NCI-H1417 treated with DMSO at 0.1 percent for 48 hours (cell line): ENCODE measurements at places on chromosomes 4 and X.

DNA sequence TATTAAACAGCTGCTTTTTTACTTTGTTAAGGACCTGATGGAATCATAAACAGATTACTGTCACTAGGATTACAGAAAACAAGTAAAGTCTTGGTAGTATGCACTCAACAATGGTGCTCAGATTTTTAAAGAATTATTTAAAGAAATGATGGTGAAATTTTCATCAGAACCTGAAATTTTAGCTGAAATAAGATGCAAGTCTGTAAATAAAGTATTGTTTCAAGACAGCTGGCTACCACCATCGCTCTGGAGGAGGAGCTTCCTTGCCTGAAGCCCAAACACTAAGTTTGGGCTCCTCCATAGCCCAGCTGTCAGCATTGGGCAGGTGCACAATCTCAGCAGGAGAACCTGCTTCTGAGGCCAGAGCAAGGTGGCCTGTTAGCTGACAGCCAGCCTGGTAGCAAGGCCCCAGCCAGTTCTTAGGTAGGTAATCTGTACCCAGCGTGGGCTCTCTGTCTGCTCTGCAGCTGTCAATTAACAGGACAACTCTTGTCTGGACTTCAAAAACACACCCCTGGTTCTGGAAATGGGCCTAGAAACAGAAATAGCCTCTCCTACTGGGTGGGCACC, 4.6 kb downstream of the GAB1 start:
- no peak for DNase-seq

DNA sequence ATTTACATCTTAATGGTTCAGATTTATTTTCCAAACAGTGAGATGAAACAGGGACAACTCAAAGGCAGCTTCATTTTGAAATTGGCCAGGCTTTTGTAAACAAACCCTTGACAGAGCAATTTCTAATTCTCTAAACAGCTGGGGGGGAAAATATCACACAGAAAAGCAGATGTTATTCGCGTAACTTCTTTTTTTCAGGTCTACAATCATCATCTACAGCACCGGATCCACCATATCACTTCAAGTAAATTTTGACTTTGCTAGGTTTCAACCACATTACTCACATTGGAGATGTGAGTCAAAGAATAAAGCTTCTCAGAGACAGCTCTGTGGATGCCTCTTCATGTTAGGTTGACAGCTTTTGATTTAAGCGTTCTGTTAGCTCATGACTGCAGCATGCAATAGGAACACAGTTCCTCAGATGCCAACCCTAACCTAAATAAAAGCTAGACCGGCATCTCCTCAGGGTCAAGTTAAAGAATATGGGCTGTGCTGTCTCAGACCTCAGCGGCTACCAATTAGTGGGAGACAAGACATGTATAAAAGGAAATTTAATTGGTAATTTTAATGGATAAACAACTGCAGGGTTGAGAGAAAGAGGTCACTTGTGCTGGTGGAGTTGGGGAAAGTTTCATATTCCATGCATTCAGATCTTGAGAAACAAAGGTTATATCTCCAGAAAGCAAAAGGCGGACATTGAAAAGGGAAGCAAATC, 26.8 kb downstream of the AMELX start:
- DNase-seq: no peak

- DNase-seq: no peak
Observed at GRCh38 chr4:156100651-156101050, 147.0 kb upstream of the CTSO start.

GRCh38 chrX:12961196-12961718, 13.7 kb upstream of the TMSB4X start:
- no peak for DNase-seq

GRCh38 chr4:96952610-96953009, 1112.7 kb downstream of the PDHA2 start:
- DNase-seq: no peak

DNA sequence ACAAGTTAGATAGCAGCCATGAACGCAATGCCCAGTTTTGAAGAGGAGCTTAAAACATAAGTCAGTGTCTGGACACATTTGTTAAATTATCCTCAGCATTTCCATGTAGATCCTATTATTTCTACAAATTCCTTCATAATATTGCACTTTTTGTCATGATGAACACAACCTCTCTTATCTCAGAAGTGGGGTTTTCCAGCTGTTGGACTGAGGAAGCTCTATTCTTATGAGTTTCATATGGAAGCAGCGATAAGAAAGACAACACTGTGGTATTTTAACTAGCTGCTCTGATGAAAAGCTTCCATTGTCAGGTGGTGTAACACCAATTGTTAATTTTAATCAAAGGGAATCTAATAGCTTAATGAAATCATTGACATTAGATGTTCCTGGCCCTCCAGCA, 308.7 kb downstream of the GBA3 start:
- no peak for DNase-seq

GRCh38 chr4:151468715-151469696, 60.0 kb downstream of the FHIP1A start:
- no peak for DNase-seq

DNA sequence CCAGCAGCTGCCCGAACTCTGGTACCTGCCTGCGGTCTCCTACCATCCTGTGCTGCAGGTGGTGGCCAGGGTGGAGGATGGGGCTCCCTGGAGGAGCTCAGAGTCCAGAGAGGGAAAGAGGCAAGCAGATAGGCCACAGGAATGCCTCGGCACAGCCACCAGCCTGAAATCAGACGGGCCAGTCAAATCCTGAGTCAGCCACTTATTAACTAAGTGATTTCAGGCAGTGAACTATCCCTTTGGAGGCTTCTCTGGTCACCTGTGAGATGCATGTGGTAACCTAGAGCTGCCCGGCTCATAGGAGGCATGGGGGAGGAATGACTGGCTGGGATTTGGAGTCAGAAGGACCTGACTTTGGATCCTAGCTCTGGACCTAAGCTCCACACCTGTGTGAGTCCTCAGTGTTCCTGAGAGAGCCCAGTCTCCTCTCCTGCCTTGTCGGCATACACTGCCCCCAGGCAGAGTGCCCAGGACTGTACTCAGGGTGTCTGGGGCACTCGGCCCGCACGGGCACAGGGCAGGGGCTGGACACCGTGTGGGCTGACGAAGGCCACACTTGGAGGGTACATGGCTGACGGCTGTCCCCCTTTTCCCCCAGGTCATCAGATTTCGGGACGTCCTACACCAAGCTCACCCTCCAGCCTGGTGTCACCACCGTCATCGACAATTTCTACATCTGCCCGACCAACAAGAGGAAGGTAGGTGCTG, 96.4 kb upstream of the PSAPL1 start:
- DNase-seq: no peak

DNA sequence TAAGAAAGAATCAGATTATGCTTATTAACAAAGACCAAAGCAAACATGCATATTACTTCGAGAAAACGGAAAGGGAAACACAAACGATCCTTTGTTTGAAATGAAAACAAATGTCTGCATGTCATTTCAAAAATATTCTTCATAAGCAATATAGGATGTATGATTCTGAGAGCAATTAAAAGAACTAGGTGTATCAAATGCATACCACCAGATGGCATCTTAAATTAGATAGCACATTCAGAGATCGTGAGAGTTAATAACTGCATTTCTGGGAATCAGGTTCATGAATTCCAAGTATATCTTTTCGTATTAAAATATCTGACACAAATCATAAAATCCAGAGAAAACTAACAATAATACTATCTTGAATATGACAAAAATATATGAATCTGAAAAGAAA, 159.5 kb downstream of the PPP3CA start:
- no peak for DNase-seq

- no peak for DNase-seq
Observed at GRCh38 chr4:3199653-3200422, 49.1 kb upstream of the MSANTD1 start.

DNA sequence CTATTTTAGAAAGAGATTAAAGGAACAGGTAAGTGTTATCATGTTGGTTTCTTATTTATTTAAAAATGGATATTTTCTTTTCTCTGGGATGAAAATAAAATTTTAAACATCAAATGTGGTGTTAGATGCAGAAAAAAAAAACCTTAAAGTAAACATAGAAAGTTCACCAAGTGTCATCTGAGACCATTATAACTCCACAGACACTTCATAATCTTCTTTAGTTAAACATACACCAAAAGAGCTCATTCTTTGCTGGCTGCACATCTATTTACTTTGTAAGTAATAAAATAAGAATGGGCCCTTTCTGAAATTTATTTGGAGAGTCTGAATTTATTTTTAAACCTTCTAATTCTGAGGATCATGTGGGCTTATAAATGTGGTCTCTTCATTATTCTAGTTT, 460.7 kb upstream of the CTSO start:
- DNase-seq: no peak

DNA sequence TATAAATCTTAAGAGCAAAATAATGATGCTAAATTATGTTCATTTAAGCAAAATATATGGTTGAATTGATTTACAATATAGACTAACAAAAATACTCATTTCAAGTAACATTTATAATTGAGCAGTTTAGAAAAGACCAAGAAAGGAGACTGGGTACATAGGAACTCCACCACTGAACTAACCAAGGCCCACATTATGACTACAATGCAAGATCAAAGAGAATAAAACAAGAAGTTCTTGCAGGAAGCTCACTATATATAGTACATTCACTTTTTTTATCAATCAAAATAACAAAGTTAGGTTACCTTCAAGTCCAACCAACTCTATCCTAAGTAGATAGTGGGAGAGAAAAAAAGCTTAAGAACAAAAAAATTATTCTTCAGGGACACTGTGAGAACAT, 8.0 kb downstream of the CHIC2 start:
- no peak for DNase-seq

DNA sequence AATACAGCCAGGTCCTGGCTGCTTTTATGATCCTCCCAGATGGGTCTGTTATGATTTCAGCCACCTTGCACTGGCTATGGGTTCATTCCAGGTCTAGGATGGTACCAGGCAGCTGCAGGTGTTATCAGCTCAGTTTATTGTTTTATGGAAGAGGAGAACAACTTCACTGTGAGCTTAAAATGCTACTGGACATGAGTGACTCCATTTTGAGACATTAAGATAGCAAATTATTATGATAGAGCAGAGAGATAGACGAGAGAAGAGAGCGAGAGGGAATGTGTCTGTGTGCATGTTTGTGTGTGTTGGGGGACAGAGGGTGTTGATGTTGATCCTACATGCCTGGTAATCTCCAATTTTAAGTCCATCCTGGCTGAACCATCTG, 820.2 kb downstream of the FSTL5 start:
- no peak for DNase-seq

- no peak for DNase-seq
Observed at GRCh38 chrX:63387411-63387810, 36.3 kb upstream of the SPIN4 start.

- no peak for DNase-seq
Observed at GRCh38 chr4:185859111-185859510, 47.1 kb upstream of the SORBS2 start.

DNA sequence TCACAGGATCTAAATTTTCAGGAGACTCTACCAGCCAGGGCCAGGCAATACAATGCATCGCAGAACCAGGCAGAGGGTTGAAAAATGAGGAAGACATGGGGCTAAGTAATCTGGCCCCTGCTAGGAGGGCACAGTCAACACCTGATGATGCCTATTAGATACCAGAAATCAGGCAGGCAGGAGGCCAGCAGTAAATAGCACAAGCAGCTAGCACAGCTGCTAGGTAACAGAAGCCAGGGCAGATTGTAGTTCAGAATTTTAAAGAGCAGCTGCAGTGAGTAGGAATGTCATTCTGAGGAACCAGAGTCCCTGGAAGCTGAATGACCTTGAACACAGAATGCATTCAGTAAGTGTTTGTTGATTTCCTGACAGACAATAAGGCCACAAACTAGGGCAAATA, 38.8 kb upstream of the TRPC5OS start:
- no peak for DNase-seq

DNA sequence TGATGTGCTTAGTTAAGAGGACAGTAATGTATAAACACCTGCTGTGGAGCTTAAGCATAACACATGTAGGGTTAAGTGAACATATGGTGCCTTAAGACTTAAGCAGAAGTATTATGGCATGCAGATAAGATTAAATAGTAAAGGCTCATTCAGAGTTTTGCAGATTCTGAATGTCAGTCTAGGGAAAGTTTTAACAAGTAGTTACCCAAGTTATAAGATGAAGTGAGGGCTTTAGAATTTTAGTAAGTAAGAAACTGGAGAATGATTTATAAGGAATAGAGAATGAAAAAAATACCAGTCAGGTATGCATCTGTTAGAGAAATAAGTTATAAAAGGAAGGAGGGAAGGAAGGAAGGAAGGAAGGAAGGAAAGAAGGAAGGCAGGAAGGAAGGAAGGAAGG, 902.1 kb downstream of the TRAM1L1 start:
- no peak for DNase-seq

- DNase-seq: no peak
Observed at GRCh38 chr4:53009824-53010223, 147.7 kb downstream of the RASL11B start.

- no peak for DNase-seq
Observed at GRCh38 chrX:114675365-114675764, 91.5 kb downstream of the HTR2C start.

- no peak for DNase-seq
Observed at GRCh38 chrX:79107891-79108718, 36.4 kb upstream of the GPR174 start.

- no peak for DNase-seq
Observed at GRCh38 chr4:38078590-38079421, 118.6 kb downstream of the PTTG2 start.

- DNase-seq: no peak
Observed at GRCh38 chr4:74410272-74410671, 34.7 kb upstream of the AREG start.

GRCh38 chr4:3527101-3527913, 4.9 kb downstream of the LRPAP1 start:
- DNase-seq: no peak

- no peak for DNase-seq
Observed at GRCh38 chrX:136447308-136447707, 40.4 kb upstream of the BRS3 start.

DNA sequence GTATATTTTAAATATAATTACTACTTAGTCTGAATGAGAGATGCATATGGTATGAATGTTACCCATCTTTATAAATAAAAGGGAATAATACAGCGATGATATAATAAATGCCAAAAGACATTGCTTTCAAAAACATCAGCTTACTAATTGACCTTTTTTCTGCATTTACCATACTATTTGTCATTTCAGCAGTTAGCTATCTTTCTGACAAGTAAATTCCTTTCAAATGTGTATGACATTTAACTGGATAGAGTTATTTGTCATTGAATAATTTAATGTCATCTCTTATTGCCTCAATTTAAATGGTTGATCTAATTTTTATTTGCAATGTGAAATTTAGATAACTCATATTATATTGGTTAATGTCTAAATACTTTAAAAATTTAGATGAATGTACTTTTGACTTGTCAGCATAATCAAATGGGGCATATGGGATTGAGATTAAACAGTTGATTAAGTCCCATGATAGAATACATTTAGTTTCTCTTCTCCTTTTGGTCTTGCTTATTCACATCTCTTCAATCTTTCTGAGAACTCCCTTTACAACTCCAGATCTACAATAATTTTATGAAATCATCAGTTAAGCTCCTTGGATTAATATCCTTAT, 350.9 kb downstream of the PCDH18 start:
- DNase-seq: no peak

- no peak for DNase-seq
Observed at GRCh38 chr4:78784236-78784865, 8.2 kb downstream of the BMP2K start.
